ENCODE measurements at places on chromosomes 1 and 21.
A peak's percentile ranks its signal among the peaks of the same experiment; 100 is the strongest.

DNA sequence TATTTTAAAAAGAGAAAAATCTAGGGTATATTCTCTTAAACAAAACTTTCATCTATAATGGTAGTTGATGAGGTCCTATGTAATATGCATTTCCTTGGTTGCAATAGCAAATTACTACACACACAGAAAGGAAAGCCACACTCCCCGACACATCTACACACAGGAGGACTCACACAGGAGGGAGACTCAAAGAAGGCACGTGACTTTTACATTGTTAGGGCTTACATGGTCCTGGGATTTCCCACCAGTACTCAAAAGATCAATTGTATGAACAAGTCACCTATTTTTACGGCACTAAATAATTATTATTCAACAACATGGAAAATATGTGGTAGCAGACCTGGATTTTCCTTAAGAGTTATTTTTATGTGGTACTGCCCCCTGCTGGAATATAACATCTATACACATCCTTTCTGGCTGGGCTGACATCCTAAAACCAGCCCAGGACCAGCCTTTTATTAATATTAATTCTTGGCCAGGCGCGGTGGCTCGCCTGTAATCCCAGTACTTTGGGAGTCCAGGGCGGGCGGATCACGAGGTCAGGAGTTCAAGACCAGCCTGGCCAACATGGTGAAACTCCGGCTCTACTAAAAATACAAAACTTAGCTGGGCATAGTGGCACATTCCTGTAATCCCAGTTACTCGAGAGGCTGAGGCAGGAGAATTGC, 33.9 kb upstream of the LGALS8 start:
- DNase-seq = peak; percentile 71

- DNase-seq = no peak
These were observed 155.1 kb upstream of the GORAB start for GRCh38 chr1:170376801-170377385.

DNA sequence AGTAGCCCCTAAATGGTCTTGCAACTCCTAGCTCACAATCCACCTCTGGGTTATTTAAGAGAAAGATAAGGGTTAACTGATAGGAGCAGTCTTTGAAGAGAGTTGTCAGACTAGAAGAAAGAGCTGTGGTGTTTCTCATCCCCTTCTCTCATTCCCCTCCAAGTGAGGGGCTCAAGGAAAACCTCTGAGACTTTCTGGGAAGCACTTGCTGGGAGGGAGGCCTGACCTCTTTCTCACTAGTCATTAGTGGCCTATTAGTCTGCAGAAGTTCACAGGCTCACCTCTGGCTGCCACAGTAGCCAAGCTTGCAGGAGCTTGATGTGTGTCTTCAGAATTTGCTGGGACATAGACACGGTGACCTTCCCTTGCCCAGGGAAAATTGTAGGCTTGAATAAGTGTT, 6.2 kb upstream of the GPR89A start:
- no peak for DNase-seq

DNA sequence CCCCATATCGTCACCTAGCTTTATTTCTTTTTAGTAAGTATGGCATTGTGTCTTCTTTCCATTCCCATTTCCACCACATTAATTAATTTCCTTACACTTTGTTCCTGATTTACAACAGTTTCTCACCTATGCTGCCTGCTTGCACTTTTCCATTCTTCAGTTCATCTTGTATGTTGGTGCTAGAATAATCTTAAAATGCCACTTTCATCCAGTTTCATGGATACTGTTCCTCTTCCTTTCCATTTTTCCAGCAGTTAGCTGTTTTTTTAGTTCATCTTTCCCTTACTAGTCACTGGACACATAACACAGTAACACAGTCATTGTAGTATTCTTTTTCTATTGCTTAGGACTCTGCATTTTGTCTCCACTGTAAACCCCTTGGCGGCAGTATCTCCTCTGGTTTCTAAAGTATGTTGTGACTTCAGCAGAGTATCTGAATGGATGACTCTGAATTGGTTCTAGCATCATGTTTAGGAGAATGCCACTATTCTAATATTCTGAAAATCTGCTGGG, 2.1 kb downstream of the CDC7 start:
- DNase-seq = no peak

- DNase-seq = no peak
These were observed 59.4 kb downstream of the AXDND1 start for GRCh38 chr1:179425186-179425585.

- no peak for DNase-seq
These were observed 79.8 kb downstream of the PCBP3 start for GRCh38 chr21:45723049-45723958.

DNA sequence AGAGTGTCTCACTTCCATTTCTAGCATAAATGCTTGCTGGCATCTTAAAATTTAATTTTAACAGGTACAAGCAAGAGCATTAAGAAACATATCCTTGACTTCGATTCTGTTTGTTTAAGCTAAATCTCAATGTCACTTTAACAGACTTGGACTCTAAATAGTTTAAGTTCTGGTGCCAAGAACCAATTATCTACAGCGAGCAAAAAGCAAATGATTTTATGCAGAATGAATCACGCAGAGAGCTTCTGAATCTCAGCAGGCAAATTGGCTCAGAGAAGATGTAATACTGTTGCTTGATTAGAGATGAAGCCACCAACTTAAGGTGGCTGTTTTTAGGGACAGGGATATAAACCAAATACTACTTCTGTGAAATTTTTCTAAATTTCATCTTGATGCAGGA, 117.0 kb upstream of the PLD5 start:
- no peak for DNase-seq

DNA sequence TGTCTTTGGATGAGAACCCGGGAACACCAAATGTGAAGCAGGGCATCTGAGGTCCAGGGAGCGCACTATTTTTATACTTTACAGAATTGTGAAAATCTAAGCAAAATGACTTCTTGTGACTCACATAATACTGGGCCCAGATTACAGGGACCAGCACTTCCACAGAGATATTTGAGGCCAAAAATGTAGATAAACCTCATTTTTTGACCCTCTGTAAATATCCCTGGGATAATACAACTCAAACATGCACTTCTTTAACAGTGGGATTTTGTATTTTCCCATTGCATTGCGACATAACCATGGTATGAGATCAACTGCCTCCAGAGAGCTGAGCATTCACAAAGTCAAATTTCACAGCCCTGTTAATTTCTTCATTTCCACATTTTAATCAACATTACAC, 289.4 kb upstream of the ADGRL4 start:
- no peak for DNase-seq

DNA sequence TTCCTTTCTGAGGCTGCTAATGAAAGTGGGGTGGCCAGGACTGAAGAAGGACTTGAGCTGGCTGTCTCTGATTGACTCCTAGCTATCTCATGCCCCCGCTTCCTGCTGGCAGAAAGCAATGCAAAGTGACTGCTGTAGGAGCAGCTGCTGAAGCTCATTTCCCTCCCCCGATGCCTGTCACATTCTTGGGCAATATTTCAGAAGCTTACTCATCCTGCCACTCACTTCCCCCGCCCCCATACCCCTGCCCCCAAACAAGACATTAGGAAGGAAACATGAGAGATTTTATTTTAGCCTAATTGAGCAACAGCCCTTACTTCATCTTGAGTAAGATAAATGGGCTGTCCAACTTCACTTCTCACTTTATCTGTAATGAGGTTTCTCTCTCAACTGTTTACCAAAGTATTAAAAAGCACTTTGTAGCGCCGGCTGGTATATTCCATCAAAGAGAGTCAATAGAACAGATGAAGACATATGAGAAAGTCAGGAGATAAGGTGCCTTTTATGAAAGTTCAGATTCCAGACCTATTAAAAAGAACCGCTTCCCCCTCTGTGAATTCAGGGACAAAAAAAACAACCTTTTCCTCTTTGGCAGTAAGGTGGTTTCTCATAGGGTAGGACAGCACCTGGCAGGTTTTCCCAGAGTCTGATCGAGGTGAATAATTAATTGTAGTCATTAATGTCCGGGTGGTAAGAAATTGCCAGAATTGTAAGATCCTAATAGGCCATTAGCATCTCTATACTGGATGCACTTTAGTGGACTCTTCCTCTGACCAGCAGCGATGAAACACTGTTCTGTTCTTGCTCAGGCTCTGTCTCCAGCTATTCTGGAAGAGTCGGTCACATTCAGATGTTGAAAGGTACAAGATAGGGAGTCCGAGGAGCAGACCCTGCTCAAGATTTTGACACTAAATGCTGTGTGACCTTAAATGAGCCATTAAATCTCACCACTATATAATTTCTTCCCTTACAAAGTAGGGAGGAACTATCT, 70.2 kb downstream of the SH3GLB1 start:
- peak; percentile 98 for DNase-seq

GRCh38 chr1:6200188-6200809, 904 bp upstream of the RPL22 start:
- no peak for DNase-seq

- DNase-seq = peak; percentile 12
These were observed 42.5 kb downstream of the ZBTB40 start for GRCh38 chr1:22494144-22494543.

- no peak for DNase-seq
These were observed 2.5 kb downstream of the SHISAL2A start for GRCh38 chr1:52635321-52636089.

- DNase-seq = peak; percentile 70
These were observed 60.8 kb upstream of the RALGPS2 start for GRCh38 chr1:178664278-178664677.

DNA sequence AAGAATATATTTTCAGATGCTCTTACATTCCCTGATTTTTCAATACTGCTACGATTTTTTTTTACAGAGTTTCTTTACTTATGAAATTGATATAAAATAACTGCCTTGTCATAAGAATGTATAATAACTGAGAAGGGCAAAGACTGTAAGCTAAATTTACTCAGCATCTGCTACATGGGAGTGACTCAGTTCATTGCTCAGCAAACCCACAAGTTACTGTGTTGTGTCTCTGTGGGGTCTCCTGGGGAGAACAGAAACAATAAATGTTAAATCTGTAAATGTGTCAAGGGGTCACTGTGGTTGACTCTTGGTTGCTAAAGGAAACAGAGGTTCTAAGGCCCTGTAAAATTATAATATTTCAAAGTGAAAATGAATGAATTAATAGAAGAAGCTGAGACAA, 210.3 kb upstream of the CACYBP start:
- peak; percentile 2 for DNase-seq

DNA sequence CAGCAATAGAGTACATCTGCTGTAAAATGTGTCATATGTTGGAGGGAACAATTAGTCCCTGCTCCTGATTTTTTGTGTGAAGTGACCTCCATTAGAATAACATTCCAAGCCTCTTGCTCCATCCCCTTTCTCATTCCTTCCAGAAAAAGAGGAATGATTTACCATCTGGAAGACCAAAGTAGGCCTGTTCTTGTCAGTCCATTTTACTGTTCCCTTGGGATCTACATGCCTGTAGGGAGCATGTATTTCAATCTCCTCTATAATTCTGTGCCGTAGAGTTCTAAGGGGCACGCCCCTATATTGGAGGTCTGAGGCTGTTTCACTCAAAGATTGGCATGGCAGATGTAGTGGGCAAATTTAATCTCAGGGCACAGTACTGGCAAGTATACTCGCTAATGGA, 48.8 kb upstream of the MAN1A2 start:
- DNase-seq = no peak

- DNase-seq = no peak
These were observed 70.6 kb upstream of the CHRM3 start for GRCh38 chr1:239315631-239316217.

DNA sequence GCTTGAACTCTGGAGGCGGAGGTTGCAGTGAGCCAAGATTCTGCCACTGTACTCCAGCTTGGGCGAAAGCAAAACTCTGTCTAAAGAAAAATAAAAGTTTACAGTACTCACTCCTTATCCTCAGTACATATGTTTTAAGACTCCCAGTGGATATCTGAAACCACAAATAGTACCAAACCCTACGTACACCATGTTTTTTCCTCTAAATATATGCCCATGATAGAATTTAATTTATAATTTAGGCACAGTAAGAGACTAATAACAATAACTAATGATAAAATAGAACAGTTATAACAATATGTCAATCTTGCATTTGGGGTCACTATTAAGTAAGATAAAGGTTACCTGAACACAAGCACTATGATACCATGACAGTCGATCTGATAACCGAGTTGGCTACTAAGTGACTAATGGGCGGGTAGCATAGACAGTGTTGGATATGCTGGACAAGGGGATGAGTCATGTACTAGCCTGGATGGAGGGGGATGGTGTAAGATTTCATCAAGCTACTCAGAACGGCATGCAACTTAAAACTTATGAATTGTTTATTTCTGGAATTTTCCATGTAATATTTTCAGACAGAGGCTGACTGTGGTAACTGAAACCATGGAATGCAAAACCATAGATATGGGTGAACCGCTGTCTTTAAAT, 43.7 kb downstream of the ST7L start:
- DNase-seq = no peak

GRCh38 chr1:17027403-17027802, 15.7 kb upstream of the ATP13A2 start:
- peak; percentile 59 for DNase-seq

GRCh38 chr1:157137408-157138219, 581 bp downstream of the ETV3 start:
- peak; percentile 72 for DNase-seq

DNA sequence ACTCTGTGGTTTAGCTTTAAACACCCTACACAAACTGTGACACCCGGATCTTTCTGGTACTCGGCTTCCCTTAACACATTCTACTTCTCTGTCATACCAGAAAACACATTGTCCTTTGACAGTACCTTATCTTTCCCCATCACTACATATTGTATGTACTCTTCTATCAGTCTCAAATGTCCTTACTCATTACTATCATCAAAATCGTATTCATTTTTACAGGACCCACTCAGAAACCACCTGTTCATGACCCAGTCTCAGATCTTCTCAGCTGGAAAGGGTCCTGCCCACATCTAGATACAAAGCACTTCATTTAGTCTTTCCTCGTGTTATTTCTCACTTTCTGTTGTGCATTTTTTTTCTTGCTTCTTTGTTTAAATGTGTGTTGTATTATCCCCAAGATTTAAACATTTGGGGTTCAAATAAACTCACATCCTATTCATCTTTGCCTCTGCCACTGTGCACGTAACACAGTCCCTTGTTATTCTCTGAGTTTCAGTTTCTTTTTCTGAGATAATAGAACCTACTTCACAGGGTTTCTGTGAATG, 27.7 kb downstream of the CD34 start:
- DNase-seq = no peak

DNA sequence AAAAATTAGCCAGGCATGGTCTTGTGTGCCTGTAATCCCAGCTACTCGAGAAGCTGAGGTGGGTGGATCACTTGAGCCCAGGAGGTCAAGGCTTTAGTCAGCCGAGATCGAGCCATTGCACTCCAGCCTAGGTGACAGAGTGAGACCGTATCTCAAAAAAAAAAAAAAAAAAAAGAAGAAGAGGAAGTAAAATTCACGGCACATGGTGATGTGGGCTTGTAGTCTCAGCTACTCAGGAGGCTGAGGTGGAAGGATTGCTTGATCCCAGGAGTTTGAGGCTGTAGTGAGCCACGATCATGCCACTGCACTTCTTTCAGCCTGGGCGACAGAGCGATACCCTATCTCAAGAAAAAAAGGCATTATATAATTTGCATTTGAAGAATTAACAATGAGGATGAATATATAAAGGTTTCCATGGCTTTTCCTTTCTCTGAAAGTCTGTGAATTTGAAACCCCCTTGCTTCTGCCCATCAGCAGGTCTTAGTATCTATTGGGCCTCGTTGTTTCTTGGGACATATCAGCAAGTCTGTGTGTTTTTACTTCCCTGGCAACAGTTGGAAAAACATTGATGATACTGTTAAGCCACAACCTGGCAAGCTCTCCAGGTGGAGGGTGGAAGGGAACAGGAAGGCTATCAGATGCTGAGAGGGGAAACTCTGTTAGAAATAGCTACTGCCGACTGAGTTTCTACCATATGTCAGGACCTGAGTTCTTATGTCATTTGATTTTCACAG, 4.6 kb upstream of the PLA2G2D start:
- no peak for DNase-seq

Measured in suppressor macrophage (primary cell).